ENCODE measurements at places on chromosomes 1 and 21.

GRCh38 chr1:37692834-37693175, 489 bp downstream of the CDCA8 start:
- DNase-seq, result peak; percentile 28

- DNase-seq, result peak; percentile 78
These were observed 3.9 kb upstream of the ACKR1 start for GRCh38 chr1:159200769-159201168.

- DNase-seq, result no peak
These were observed 51.2 kb downstream of the EXO1 start for GRCh38 chr1:241899210-241899609.

DNA sequence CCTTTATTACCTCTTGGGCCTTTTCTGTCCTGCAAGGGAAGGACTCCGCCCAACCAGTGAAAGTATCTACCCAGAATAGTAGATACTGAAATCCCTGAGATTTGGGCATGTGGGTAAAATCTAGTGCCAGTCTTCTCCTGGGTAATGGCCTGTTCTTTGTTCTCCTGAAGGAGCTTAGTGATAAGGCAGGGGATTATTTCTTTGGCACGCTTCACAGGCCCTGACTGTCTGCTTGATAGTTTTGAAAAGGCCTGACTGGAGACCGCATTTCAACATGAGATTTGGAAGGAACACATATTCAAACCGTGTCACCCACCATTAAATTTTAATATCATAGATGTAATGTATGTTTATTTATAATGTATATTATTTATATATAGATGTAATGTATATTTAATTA, 48.9 kb downstream of the RASAL2 start:
- no peak for DNase-seq

GRCh38 chr1:230877146-230877923, 9.0 kb upstream of the C1orf198 start:
- no peak for DNase-seq

- peak; percentile 32 for DNase-seq
These were observed 43.7 kb downstream of the BACH1 start for GRCh38 chr21:29342363-29342957.

DNA sequence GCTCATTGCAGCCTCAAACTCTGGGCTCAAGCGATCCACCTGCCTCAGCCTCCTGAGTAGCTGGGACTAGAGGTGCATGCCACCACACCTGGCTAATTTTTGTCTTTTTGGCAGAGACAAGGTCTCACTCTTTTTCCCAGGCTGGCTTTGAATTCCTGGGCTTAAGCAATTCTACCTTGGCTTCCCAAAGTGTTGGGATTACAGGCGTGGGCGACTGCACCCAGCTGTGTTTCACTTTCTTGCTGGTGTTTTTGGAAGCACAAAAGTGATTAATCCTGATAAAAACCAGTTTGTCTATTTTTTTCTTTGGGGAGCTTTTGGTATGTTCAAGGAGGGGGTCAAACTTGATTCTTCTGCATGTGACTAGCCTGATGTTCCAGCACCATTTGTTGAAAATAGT, 19.3 kb downstream of the RNF11 start:
- DNase-seq, result no peak

DNA sequence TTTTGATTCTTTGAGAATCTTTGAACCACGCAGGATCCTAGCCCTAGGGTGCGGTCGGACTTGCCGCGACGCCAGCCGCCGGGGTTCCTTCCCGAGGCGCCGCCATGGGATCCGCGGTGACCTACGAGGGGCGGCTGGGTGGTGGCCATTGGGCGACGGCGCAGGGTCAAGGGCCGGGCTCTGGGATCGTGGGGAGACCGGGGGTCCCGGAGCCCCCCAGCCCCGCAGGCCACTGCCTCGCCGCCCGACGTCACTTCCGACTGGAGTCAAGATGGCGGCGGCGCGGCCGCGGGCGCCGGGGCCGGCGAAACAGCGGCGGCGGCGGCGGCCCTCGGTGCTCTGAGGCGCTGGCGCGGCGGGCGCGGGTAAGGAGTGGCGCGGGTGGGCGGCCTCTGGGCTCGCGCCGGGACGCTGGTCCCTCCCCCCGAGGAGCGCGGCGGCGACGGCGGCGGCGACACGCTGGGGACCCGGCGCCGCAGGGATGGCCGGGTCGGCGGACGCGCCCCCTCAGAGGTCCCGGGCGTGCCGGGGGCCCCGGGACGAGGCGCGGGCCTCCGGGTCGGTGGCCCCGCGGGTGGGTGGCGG, at the start of gene PRDM2:
Gene PRDM2, plus strand, starts transcription at position 253 of the 585 bp plus-strand sequence. CDS start 15,418 bp downstream, outside the sequence.
- peak; percentile 68 for DNase-seq

Data from hematopoietic multipotent progenitor cell treated with erythropoietin and hydrocortisone succinate and interleukin-3 and kit ligand, for 6 days (in vitro differentiated cells).